ENCODE measurements at places on chromosomes 4 and X.

- DNase-seq: no peak
Observed at GRCh38 chr4:122604146-122604545, 16.7 kb downstream of the IL21 start.

- DNase-seq: no peak
Observed at GRCh38 chr4:95051702-95052020, 293.9 kb downstream of the BMPR1B start.

DNA sequence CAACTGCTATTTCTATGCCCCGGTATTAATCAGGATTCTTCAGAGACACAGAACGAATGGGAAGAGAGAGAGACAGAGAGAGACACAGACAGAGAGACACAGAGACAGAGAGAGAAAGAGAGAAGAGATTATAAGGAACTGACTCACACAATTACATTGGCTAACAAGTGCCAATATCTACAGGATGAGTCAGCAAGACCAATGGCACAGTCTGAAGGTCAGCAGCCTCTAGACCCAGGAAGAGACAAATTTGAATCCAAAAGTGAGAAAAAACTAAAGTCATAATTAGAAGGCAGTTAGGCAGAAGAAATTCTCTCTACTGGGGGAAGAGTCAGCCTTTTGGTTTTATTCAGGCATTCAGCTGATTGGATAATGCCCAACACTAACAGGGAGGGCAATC, 187.3 kb downstream of the MAB21L2 start:
- DNase-seq: no peak

GRCh38 chr4:130031858-130032257, 935.9 kb downstream of the C4orf33 start:
- no peak for DNase-seq
